ENCODE measurements at places on chromosomes 5 and 9.

DNA sequence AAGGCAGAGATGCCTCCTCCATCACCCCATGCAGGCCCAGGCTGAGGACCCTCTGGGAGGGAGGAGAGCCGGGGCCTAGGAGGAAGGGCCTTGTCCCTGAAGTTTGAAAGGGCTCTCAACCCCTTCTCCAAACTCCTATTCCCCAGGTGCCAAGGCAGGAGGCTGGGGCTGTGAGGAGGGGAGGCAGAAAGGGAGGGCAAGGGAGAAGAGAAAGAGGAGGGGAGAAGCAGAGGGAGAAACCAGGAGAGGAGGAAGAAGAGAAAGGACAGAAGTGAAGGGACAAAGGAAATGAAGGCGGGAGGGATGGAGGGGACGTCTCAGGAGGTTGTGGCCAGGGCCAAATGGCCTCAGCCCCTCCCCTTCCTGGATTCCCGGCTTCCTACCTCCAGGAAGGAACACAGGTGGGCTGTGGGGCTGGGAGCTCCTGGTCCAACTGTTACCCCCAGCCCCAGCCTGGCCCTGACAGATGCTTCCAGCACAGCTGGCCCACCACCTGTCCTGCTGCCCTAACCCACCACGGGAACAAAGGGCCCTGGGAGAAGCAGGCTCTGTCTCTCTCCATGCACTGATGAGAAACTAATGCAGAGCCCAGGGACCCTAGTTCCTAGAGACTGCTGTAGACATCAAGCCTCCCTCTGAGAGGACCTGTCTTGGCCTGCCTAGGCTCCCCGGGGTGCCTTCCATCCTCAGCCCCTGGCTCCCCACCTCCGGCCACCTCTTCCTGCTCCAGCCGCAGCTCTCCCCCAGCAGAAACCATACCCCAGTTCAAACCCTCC is 3.5 kb downstream of the DBN1 start:
- no peak for DNase-seq

- DNase-seq = no peak
Measured at GRCh38 chr5:137624786-137625349, 111.0 kb downstream of the KLHL3 start.

DNA sequence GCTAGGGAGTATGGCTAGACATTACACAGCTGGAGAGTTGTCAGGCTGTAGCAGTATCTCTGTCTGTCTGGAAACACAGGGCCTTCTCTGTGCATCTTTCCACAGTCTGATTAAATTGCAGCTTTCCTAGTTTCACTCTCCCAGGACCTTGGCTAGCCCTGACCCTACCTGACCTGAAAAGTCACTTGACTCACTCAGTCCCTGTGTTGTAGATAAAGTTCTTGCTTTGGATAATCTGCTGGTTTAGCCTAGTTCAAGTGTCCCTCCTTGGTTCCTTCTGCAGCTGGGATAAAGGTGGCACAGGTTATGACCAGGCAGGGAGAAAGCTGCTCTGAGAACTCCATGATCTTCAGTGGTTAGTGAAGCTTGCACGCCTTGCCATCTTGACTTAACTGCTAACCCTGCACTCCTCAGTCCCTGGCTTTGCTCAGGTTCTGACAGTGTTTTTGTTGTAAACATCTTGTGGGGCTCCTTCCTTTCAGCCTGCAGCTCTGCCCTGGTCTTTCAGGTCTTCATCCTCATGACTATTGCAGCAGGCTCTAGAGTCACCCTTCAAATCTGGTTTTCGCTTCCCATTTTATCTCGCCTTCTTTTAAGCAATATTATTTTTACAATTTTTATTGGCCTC is 101.0 kb downstream of the PIP5K1B start:
- DNase-seq = no peak

DNA sequence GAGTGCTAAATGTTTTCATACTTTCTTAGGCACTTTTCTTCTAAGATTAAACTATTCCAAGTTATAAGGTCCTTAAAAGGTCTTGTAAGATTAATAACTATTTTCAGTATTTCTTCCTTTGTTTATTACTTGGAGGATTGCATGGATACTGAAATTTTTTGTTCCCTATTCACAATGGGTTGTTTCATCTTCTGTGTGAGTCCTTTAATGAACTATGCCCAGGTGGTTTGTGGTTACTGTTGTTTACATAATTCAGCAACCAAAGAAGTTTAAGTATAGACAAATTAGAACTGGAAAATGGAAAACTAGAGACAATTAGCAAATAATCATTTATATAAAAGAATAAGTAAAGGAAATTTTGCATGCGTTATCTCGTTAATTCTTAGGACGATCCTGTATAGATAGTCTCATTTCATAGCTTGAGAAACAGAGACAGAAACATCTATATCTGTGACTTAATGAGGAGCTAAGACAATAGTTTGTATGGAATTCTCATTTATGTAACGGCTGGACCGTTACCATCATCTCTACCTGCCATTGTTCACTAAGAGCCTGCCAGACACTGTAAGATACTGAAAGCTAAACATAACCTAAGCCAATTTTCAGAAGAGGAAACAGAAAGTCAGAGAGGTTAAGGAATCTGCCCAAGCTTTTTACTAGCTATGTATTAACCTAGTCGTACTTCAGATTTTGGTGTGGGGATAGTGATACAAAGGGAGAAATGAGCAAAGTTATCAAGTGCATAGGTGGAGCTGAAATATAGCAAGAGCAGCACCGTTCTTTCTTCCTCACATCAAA is 148.2 kb downstream of the PAM start:
- DNase-seq = no peak

GRCh38 chr5:59254055-59254687 is 639.4 kb downstream of the PDE4D start:
- no peak for DNase-seq

GRCh38 chr5:89179731-89180130 is 296.7 kb upstream of the MEF2C start:
- no peak for DNase-seq

GRCh38 chr9:87512311-87512710 is 14.6 kb downstream of the DAPK1 start:
- no peak for DNase-seq

- no peak for DNase-seq
Measured at GRCh38 chr5:152309926-152310450, 95.1 kb downstream of the NMUR2 start.

DNA sequence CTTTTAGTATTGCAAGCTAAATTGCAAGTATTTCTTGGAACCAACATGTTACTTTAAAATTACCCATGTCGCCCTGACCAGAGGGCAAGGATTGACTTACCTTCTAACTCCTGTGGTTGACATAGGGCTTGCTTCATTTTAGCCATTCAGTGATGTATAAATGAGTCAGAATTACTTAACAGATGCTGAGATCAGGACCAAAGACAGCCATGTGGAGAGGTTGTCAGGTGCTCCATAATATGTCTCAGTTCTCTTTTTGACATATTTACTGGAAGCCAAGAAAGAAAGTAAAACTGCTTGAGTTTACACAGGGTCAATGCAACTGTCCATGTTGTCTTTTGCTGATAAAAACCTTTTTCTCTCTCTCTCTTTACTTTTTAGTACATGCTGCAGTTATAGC is 33.2 kb downstream of the F2RL2 start:
- no peak for DNase-seq

- DNase-seq = no peak
Measured at GRCh38 chr9:135788576-135789300, 86.8 kb downstream of the KCNT1 start.

- DNase-seq = no peak
Measured at GRCh38 chr5:142408536-142408935, 83.7 kb upstream of the SPRY4 start.

DNA sequence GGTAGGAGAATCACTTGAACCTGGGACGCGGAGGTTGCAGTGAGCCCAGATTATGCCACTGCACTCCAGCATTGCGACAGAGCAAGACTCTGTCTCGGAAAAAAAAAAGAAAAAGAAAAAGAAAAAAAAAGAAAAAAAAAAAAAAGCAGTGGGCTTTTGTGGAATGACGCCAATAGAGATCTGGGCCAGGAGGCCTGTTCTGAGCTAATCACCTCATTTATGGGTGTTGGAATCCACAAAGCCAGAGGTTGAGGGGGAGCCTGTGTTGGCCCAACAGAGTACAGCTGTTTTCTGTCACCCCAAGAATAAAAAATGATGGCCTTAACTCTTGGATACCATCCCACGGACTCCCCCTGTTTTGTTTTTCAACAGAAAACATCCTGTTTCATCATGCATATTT is 18.5 kb downstream of the OSTF1 start:
- DNase-seq = no peak

GRCh38 chr5:7422316-7423106 is 26.6 kb downstream of the ADCY2 start:
- DNase-seq = no peak
